ENCODE measurements at places on chromosomes 11 and 22.
A peak's percentile ranks its signal among the peaks of the same experiment; 100 is the strongest.

GRCh38 chr11:124961972-124962609 lies 8.1 kb downstream of the CCDC15 start:
- no peak for DNase-seq

DNA sequence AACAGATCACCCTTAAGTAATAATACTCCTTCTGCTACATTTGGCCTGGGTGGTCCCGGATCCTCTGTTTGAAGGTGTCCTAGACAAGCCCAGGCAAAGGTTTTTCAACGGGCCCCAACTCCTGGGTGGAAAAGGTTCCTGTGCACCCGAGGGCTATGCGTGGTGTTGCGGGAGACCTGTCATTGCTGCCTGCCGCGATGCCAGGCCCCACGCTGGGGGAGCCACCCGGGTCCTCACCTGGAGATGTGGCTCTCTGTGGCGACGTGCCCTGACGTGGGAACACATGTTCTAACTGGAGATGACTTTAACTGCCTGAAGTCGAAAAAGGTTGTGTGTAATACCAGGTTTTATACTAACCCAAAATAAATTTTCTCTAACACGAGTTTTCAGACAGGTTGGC lies 467.1 kb downstream of the NTM start:
- DNase-seq: no peak

DNA sequence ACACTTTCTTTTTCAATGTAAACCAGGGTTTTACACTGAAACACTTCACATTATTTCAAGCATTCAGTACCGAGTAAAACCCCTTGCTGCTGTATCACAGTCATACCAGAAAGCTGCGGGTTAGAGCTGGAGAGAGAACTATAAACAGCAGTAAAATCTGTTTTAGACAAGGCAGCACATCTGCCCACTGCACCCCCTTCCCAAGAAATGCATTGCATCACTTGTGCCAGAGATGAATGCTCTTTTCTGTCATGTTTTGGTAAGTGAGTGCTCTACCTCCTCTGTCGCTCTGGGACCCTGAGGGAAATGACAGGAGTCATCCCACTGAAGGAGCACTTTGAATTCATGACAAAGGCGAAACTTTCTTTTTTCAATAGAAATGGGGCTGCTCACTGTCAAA lies 107.2 kb downstream of the MAML2 start:
- DNase-seq: no peak

- no peak for DNase-seq
These were observed 848.7 kb downstream of the OPCML start for GRCh38 chr11:132683602-132684001.

GRCh38 chr11:24373516-24373915 lies 123.3 kb upstream of the LUZP2 start:
- DNase-seq: no peak

DNA sequence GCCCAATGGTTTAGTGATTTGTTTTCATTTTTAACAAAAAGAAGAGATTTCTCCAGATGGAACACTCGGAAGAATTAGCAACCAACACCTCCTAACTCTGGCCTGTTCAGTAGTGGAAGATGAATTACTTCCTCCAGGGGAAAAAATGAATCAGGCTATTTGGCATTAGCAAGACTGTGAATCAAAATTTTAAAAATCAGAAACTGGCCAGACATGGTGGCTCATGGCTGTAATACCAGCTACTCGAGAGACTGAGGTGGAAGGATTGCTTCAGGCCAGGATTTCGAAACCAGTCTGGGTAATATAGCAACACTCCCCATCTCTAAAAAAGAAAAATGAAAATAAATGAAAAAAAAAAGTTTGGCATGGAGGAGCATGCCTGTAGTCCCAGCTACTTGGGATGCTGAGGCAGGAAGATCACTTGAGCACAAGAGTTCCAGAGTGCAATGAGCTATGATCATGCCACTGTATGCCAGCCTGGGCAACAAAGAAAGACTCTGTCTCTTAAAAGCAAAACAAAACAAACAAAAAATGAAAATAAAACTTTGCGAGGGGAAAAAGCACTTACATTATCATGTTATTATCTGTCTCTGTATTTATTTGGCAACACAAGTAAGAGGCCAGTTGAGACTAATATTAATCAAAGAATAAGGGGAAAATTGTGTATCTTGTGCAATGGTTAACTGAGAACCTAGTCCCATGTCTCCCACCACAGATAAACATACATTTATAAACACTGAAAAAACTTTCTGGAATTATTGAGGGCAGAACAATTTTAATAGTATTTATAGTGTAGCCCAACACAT lies 796.3 kb upstream of the ANO3 start:
- DNase-seq: no peak

GRCh38 chr11:111098091-111098490 lies 147.4 kb upstream of the POU2AF2 start:
- no peak for DNase-seq

DNA sequence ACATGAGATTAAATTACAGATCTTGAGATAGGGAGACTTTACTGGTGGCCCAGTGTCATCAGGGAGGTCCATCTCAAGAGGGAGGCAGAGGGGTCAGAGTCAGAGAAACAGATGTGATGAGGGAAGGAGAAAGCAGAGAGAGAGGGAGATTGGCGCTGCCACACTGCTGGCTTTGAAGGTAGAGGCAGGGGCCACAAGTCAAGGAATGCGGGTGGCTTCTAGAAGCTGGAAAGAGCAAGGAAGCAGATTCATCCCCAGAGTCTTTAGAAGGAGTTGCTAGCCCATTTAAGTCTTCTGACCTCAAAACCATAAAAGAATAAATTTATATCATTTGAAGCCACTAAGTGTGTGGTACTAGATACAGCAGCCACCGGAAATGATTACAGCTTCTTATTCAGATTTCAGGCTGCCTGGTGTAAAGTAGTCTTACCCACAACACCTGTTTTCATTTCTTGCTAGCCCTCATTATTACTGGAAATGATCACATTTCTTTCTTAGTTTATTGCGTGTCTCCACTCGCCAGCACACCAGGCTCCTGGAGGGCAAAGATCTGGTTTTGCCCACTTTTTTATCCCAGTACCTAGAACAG lies 12.6 kb upstream of the SERPINH1 start:
- DNase-seq: no peak

- no peak for DNase-seq
These were observed 50.4 kb upstream of the NECTIN1 start for GRCh38 chr11:119779195-119780071.

GRCh38 chr11:75949023-75949672 lies 134.1 kb downstream of the UVRAG start:
- DNase-seq: no peak

GRCh38 chr22:48952256-48953102 lies 875.2 kb downstream of the BRD1 start:
- DNase-seq: no peak

GRCh38 chr22:50731811-50732624 lies 6.0 kb upstream of the ACR start:
- DNase-seq: peak; percentile 42

DNA sequence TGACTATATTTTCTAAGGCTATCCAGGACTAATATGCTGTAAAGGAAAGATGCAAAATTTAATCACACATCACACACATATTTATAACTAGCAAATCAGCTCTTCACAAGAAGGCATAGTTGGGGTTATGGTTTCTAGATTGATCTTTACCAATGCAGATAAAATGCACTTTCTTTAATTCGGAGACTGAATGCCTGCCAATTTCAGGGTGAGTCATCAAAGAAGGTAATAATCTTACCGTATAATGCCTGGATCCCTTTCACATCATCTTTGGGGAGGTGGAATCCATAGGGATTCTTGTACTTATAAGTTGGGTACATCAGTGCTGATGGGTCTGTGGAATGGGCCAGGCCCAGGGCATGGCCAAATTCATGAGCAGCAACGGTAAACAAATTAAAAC lies 16.4 kb downstream of the MMP20 start:
- no peak for DNase-seq

GRCh38 chr11:119519796-119520195 lies 96.8 kb upstream of the THY1 start:
- DNase-seq: no peak

GRCh38 chr11:65254724-65255123 lies 7.0 kb upstream of the POLA2 start:
- DNase-seq: no peak

- DNase-seq: no peak
These were observed 73.3 kb upstream of the CSNK2A3 start for GRCh38 chr11:11426226-11426952.

DNA sequence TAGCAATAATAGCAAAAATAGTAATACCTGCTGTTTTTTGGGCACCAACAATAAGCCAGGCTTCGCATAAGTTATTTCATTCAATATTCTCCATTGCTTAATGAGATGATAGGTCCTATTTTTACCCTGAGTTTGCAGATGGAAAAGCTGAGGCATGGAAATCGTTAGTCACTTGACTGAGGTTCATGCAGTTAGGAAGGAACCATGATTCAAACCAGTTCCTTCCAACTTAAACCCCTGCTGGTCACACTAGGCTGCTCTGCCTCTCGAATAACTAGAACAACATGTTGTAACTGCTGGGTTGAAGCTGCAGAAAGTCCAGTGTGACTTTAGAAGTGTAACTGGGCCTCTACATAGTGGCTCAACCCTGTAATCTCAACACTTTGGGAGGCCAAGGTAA lies 69.3 kb downstream of the SEZ6L start:
- DNase-seq: no peak

DNA sequence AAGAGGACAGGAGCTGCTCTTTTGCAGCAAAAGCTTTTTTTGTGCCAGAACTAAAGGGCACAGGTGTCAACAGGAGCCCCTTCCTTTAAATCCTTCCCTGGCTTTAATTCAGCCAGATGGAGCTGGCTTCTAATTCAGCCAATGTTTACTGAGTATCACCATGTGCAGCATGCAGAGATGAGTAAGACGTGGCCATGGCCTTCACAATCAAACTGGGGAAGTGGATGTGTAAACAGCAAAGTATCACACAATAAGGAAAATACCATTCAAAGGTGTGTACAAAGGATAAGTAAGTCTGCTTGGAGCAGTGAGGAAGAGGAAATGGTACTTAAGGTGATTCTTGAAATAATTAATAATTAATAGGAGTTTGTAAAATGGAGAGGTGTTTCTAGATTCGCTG lies 243.4 kb downstream of the NXPE2 start:
- DNase-seq: no peak

DNA sequence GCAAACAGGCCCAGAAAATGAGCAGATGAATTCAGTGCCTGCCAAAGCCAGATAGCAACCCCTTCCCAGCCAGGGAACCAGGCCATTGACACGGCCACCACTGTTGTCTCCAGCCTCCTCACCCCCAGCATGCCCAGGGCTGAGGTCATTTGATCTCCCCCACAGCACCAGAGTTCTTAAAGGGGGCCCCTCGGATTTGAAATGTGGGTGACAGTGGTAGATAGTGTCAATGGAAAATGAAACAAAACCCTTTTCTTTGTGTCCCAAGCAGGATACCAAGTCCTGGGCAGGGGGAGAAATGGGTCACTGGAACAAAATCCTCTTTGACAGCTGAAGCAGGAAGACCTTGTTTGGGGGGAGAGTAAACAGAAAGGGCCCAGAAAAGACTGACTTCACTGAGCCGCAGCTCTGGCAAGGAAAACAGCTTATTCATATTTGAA lies 14.3 kb upstream of the ACCSL start:
- DNase-seq: no peak

DNA sequence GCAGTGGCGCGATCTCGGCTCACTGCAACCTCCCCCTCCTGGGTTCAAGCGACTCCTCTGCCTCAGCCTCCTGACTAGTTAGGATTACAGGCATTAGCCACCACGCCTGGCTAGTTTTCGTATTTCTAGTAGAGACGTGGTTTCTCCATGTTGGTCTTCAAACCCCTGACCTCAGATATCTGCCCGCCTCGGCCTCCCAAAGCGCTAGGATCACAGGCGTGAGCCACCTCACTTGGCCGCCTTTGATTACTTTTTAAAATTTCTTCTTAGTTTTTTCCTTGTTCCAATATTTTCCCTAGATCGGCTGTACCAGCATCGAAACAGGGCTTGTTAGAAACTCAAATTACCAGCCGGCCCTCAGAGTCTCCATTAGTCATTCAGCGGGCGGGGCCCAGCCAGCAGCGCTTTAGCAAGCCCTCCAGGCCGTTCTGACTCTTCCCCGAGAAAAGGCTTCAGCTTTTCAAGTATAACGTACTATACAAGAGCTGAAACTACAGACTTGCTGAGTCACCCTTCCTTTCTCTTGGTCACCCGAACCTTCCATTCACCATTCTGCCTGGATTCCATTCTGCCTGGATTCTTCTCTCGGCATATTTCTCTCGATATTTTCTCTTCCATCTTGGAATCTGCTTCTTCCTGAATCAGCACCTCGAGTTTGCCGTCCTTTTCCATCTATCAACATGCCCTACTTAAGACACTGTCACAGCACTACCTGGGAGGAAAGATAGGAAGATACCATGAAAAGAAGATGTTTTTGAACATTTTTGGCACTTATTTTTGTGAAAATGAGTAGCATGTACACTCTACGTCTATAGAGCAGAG lies 6.7 kb upstream of the CAPRIN1 start:
- DNase-seq: no peak

DNA sequence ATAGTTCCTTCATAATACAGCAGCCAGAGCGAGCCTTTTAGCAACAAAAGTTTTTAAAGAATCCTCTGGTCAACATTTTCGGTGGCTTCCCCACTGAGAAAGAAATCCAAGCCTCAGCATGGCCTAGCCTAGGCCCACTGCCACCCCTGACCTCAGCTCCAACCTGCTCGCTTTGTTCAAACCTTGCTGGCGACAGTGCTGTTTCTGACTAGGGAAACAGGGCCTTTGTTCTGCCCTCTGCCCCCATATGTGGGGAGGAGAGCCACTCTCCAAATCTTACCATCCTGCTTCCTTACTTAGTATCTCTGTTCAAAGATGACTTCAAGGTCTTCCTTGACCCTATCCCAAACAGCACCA lies 95.8 kb downstream of the CCDC83 start:
- DNase-seq: no peak

DNA sequence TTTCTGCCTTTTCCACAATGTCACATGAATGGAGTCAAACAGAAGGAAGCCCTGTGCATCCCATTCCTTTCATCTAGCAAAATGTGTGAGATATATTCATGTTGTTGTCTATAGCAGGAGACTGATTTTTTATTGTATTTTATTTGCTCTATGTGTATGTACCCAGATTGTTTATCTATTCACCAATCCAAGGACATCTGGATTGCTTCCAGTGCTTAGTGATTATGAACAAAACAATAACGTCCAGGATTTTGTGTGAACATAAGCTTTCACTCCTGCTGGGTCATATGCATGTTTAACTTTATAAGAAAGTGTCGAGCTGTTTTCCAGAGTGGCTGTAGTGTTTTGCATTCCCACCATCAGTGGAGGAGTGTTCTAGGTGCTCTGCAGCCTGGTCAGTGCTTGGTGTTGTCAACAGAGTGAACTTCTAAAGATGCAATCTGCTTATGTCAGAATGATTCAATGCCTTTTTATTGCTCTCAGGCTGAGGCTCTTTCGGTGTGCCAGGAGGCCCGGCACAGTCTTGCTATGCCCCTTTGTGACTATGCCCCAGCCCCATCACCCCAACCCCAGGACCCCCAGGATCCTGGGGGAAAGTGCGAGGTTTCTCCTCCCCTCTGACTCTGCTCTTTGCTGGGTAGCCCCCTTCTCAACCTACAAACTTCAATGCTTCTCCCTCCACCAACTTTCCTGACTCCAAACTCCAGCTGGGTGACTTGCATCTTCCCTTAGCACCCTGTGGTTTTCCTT lies 19.9 kb upstream of the SYT13 start:
- no peak for DNase-seq

Data from activated T-cell treated with anti-CD3 and anti-CD28 coated beads for 4 hours (primary cell).